ENCODE measurements at places on chromosomes 11 and 22. TPM values are rescaled to one million over a fixed set of nuclear protein-coding genes. Genes with fewer than 3 reads are reported as not detected.
A peak's percentile ranks its signal among the peaks of the same experiment; 100 is the strongest.

Gene NNMT
- 295 TPM for polyA plus RNA-seq

Gene TMEM191C
- 0.58 TPM for polyA plus RNA-seq

Gene ARHGAP42
- polyA plus RNA-seq = 5.4 TPM

Gene KDM4D
- 0.56 TPM for polyA plus RNA-seq

Gene DDX10
- 46.9 TPM for polyA plus RNA-seq

Gene ACR
- polyA plus RNA-seq = 0.11 TPM

Gene ACRV1
- 0.13 TPM for polyA plus RNA-seq

Gene ADAMTS15
- 3.4 TPM for polyA plus RNA-seq

Gene YWHAH
- 91.9 TPM for polyA plus RNA-seq

Gene APOL4
- polyA plus RNA-seq = not detected

Gene FAM180B
- 0.07 TPM for polyA plus RNA-seq

Gene TRMT112
- polyA plus RNA-seq = 447 TPM

- no peak for DNase-seq
Measured at GRCh38 chr22:24986816-24987215, 34.3 kb downstream of the KIAA1671 start.

DNA sequence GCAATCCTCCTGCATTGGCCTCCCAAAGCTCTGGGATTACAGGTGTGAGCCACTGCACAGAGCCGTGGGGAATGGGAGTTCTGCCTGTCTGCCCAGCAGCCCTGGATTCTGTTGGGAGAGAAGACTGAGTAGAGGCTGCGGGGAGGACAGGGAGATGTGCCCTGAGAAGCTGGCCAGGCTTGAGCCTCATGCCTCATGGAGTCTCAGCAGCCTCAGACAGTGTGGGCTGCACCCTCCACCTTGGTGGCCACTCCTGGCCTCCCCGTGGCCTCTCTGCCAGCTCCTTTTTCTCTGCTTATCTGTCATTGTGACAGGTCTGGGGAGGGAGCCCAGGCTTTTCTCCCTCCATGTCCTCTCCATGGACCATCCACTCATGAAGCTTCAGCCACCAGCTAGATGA is 43.2 kb downstream of the DKK3 start:
- no peak for DNase-seq

- DNase-seq = no peak
Measured at GRCh38 chr11:98659431-98659830, 361.3 kb upstream of the CNTN5 start.

GRCh38 chr22:20112623-20113511 is 3.0 kb upstream of the RANBP1 start:
- DNase-seq = no peak

DNA sequence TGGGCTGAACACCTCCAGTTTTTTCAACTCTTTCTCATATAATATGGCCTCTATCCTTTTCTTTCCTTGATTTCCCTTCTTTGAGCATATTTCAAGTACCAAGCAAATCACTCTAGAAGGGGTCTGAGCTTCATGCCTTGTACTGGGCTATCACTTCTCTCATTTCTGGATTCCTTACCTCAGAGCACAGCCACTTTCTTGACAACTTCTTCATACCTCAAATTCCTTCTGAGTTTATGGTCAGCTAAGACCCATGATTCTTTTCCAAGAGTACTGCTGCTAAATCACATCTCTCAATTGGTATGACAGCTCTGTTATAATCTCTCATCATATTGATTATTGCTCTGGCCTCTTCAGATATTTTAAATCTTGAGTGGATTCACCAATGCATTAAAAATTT is 224.8 kb upstream of the ZBED5 start:
- DNase-seq = no peak

DNA sequence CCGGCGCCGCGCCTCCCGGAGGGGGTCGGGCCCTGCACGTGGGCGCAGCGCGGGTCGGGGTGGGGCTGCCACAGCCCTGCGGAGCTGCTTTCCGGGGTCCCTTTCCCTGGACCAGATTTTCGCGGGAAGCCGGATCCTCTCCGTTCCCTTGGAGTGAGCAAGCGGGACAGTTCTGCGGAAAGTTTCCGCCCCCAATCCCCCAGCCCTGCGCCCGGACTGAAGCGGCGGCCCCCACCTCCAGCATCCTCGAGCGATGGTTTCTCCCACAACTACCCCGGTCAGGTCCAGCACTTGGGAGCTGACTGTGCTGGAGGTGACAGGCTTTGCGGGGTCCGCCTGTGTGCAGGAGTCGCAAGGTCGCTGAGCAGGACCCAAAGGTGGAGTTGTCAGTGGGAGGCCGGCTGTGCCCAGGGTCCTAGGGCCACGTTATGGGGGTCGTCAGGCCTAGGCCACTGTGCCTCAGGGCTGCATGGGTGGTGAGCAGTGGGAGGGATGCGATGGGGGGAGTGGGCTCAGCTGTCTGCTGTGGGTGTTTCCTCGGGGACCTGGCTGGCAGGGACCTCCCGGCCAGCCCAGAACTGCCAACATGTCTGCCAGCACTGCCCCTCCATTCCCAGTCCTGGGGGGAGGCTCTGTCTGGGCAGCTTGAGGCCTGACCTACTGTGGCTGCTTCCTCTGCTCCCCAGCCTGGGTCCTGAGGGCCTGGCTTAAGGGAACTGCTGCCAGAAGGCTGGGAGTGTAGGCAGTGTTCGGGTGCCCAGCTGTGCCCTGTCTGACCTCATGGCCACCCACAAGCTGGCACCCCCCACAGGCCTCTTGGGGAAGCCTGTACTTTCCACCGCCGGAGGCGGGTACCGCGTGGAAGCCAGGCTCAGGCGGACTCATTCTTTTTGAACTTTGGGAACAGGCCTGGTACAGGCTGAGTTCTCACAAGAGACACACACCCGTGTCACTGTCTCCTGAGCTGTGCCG is 726 bp downstream of the ST3GAL4 start:
- no peak for DNase-seq

GRCh38 chr11:64004590-64004984 is 18.3 kb downstream of the OTUB1 start:
- peak; percentile 75 for DNase-seq

- no peak for DNase-seq
Measured at GRCh38 chr22:47091246-47091651, 328.8 kb downstream of the TBC1D22A start.

DNA sequence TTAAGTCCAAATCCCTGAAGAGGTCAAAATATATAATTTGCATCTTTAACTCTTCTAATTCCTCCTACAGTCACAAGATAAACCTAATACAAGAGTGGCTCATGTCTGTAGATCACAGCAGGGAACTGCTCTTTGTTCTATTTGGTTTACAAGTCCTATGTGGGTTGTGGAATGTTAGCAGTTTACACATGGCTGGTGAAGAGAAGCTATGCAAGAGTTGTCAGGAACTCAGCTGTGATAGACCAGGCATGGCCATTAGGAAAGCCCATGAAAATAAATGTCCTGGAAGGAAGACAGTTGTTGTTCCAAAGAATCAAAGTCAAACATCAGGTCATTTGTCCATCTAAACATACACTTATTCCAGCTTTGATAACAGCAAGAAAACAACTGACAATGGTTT is 312.4 kb upstream of the PITPNB start:
- DNase-seq = no peak

DNA sequence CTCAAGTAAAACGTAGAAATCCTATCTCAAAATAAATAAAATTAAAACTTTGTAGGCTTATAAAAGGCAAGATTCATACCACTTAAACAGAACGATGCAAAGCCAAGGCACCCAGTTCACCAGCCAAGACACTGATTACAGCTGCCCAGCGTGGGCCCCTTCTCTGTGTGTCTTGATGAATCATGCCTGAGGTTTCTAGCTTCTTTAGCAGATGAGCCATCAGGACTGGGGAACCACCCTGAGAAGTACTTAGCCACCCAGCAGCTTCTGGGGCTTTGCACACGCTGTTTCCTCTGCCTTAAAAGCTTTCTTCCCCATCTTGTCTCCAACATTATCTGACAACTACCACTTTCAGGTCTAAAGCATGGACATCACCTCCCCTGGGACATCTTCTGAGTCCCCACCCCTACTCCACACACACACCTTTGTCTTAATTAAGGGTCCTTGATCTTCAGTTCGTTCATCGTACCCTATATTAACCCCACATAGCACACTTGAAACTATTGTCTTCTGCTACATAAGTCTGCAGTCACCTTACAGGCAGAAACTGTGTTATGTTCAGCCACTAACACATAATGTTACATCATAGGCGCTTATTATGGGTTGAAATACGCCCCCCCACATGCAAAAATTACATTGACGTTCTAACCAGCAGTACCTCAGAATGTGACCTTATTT is 8.7 kb upstream of the LAYN start:
- DNase-seq = peak; percentile 80

- DNase-seq = no peak
Measured at GRCh38 chr11:64606796-64607380, 15.9 kb downstream of the SLC22A12 start.

DNA sequence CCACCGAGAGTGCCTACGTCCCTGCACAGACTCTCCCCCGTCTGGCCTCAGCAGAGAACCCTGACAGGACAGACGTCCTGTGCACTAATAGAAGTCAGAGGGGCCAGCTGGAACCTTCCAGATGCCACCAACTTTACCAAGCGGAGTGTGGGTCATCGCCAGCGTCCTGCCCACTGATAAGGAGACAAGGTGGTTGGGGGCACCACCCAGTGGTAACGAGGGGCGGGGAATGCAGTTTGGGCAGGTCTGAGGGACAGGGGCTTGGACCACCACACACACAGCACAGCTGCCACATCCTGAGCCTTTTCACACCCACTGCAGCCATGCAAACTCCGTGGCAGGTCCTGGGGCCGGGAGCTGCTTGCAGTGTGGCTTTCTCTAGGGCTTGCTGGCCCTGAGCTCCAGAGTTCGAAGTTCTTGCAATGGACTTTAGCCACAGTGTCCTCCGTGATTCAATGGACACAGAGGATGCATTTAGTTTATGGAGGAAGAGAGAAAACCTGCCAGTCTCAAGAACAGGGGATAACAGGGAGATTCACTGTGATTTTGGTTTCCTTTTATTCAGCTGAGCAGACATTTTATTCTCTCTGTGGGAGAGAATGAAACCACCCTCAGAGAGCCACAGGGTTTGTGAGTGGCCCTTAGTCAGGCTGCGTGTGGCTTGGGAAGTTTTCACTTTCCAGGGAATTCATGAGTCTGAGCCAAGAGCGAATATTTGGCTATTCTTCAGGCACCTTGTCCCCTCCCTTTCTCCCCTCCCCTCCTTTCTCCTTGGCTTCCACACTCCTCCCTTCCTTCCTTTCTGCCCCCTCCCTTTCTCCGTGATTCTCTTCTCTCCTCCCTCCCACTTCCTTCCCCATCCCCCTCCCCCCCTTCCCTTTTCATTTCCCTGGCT is 13.1 kb downstream of the MRGPRG start:
- DNase-seq = no peak

GRCh38 chr11:1988174-1988573 is 9.5 kb downstream of the H19 start:
- no peak for DNase-seq

GRCh38 chr11:114315749-114316368 is 19.7 kb downstream of the NNMT start:
- peak; percentile 97 for DNase-seq

DNA sequence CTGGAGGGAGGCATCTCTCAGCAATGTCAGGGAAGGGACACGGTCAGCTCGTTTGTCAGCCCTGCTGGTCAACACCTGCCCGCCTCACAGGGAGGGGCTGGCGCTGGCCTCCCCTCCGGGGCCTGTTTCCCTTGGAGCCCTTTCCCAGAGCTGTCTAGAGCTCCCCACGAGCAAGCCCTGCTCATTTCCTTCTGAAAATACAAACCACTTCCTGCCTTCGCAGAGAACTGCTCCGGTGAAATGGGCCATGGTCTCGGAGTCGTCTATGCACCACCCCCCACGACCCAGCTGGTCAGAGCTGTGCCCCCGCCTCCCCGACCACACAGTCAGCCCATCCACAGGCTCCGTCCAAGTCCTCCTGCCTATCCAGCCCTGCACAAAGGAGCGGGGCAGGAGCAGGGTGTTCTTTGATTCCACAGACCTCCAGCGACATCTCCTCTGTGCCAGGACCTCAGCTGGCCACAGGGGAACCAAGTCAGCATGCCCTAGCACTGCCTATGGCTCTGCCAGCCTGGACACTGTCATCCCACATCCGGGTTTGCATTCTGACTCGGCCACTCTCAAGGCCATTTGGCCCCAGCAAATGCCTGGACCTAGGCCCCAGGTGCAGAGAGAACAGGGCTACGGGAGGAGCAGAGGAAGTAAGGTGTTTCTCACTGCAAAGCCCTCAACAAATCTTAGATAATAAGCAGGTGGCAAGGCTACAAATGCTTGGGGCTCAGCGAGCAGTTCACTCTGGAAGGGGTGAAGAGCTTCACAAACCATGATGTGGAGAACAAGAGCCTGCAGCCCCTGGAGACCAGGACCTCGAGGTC is 82.1 kb upstream of the WNT11 start:
- no peak for DNase-seq

DNA sequence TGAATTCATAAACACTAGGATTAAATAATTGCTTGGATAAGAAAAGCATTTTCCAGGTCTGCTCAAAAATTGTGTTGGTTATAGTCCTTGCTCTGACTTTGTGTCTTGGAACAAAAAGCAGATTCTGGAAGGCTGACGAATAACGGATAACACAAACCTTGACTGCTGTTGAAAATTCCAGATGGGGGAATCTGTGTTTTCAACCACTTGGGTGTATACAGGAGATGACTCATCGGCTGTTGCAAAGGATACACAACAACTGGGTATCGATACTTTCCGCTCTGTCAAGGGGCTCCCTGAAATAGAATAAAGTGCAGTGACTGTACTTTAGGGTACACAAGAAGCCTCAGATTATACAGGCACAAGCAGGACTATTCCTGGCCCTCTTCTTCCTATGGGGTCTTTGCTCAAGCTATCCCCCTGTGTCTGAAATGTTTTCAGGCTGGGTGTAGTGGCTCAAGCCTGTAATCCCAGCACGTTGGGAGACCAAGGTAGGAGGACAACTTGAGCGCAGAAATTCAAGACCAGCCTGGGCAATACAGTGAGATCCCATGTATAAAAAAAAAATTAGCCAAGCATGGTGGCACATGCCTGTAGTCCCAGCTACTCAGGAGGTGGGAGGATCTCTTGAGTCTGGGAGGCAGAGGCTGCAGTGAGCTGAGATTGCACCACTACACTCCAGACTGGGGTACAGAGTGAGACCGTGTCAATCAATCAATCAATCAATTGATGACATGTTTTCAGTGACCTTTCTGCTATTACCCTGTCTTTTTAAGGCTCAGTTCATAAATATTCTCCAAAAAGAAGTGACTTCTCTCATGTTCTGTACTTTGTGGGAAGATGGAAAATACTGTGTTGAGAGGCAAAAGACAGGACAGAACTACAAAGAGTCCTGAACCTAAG is 48.6 kb upstream of the UCP3 start:
- peak; percentile 29 for DNase-seq

GRCh38 chr22:17368554-17369438 is 464 bp upstream of the CECR2 start:
- peak; percentile 21 for DNase-seq

- DNase-seq = no peak
Measured at GRCh38 chr11:33323421-33323820, 66.2 kb downstream of the HIPK3 start.

DNA sequence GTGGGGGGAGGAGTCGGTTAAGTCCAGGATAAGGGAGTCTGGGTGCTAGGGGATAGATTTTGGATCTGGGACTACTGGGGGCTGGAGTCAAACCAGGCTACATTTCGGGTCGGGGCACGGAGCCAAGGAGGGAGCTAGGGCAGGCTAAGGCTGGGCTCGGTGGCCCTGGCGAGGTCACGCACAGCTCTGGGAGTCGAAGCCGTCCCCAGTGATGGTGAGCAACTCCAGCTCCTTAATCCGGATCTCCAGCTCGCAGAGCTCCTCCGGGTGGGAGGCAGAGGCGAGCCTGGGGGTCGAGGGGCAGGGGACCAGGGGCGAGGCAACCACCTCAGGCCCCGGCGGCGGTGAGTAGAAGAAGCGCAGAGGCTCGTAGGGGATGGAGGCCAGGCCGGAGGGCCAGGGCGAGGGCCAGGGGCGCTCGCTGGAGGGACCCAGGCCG is 544 bp downstream of the C11orf91 start:
- DNase-seq = no peak

- no peak for DNase-seq
Measured at GRCh38 chr11:85866137-85866827, 11.1 kb downstream of the CCDC83 start.
